Amygdala (tissue), 56 donors: ENCODE measurements at places on chromosomes 13 and 19.

- no peak for DNase-seq
Observed at GRCh38 chr13:106306748-106307277, 228.6 kb downstream of the EFNB2 start.

DNA sequence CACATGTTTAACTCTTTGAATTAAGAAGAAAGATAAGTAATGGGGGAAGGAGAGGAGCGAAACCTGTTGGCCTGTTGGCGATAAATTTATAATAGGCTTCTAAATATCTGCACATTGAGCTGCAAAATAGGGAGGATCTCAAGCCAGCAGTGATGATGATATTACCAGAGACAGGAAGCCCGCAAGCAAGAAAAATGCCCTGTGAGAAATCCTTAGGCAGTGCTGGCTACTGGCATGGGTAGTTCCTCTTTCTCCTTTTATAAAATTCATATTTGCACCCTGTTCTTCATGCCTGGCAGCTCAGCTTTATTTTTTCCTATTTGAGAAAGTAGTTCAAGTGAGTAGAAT lies 858 bp upstream of the USP12 start:
- no peak for DNase-seq

DNA sequence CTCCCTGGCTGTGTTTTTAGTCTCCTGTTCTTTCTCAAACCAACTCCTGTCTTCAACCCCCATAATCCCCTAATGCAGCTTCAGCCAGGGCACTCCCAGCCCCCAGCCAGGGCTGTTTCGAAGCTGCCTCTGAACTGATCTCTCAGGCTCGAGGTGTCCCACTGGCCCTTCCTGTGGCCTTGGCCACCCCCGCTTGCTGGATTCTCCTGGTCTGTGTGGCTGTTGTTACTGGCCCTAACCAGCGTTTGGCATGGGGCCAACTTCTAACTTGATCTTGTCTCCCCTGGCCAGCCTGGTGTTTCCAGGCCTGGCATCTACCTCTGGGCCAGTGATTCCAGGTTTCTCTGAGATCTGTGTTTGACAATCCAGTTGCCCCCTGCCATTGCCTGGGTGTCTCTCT lies 11.0 kb downstream of the XAB2 start:
- DNase-seq, result no peak

DNA sequence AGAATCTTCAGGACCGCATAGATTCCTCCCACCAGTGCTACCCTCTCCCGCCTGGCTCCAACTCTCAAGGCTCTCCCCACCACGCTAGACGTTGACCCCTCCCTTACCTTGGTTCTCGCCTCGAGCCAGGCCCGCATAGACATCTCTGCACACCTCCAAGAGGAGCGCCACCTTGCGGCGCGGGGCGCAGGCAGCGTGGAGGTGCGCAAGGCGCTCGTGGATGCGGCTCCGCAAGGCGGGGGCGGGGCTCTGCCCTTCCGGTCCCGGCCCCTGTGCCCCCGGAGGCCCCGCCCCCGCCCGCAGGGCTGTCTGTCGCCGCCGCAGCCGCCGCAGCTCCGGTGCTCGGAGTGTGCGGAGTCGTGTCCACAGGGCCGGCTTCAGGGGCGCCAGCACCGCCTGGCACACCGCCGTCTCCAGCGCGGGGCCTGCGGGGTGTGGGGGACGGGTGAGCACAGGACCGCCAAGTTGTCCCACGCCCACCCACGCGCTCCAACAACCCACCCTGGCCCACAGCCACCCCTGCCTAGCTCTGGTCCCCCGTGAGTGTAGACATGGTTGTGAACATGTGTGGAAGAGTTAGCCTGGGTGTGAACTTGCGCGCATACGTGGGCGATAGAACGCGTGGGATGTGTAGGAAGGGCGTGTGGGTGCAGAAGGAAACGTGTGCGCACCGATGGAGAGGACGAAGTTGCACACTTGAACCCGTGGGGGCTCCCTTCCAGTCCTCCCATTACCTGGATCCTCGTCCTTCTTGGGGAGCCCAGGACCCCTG lies 8.1 kb downstream of the RINL start:
- DNase-seq, result peak; percentile 7

GRCh38 chr13:30892966-30893365 lies 13.1 kb upstream of the MEDAG start:
- DNase-seq, result no peak

DNA sequence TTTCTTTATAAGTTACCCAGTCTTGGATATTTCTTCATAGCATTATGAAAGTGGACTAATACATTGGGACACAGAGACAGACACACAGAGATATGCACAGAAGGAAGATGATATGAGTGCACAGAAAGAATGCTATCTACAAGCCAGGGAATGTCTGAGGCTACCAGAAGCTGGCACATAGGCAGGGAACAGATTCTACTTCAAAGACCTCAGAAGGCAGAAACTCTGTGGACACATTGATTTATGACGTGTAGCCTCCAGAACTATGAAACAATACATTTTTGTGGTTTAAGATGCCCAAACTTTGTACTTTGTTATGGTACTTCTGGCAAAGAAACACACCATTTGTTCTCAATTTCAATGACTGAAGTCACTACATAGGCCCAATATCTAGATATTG lies 556.7 kb downstream of the PCDH9 start:
- no peak for DNase-seq

DNA sequence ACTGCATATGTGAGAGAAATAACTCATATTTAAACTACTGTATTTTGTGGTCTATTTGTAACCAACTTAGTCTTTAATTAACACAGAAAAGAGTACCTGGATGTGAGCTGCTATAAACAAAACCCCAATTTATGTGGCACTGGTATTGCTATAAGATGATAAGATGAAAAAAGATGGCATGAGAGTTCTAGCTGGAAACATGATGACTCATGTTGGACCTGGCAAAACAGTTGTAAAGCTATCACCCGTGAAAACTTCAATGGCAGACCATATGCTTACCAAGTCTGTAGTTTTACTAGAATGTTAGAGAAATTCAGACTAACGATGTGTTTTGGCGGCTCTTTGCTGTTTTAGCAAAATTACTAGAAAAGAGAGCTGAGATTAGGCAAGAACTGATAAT lies 69.6 kb upstream of the PCDH9 start:
- DNase-seq, result no peak

DNA sequence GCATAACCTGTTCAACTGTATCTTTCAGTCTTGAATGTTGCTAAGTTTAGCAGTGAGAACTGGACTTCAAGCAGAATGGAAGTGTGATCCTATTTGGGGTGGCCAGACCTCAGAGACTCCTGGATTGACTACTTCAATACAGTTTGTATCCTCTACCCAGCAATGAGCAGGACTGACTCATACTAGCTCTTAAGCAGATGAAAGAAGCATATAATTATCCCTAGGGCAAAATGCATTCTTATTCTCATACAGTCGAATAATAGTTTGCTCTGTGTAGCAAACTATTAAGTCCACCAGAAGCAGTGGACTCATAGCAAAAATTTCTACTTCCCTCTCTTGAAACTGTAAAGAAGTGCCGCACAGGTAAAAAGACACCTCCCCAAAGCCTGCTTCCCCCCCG lies 46.4 kb upstream of the FAM216B start:
- DNase-seq, result no peak

DNA sequence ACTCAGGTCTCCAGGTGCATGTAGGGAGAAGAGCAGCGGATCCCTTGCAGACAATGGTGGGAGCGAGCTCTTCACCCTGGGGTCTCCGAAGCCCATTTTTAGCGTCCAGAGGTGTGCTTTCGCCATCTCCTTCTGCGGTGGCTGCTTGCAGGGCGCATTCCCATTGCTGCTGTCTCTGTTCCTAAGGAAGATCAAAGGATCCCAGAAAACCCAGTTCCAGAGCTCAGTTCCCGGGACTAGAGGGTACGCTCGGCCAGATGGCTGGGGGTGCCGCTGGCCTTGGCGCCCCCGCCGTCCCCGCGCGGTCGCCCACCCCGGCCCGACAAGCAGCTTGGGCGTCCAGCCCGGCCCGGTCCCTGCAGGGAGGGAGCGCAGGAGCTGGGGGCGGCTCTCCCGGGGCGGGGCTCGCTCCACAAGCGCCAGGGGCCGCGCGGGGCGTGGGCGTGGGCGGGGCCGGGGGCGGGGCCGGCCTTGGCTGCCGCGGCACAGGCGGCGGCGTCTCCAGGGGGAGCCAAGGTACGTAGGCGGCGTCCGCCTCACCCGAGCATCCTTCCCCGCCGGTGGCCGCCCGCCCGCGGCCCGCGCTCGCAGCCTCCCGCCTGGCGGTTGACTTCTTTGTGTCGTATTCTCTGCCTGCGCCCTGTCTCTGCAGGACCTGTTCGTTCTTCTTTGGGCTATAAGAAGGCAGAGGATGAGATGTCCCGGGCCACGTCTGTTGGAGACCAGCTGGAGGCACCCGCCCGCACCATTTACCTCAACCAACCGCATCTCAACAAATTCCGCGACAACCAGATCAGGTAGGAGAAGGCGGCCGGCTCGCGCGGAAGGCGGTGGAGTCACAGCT lies 96.8 kb downstream of the ATP8A2 start:
- peak; percentile 60 for DNase-seq

DNA sequence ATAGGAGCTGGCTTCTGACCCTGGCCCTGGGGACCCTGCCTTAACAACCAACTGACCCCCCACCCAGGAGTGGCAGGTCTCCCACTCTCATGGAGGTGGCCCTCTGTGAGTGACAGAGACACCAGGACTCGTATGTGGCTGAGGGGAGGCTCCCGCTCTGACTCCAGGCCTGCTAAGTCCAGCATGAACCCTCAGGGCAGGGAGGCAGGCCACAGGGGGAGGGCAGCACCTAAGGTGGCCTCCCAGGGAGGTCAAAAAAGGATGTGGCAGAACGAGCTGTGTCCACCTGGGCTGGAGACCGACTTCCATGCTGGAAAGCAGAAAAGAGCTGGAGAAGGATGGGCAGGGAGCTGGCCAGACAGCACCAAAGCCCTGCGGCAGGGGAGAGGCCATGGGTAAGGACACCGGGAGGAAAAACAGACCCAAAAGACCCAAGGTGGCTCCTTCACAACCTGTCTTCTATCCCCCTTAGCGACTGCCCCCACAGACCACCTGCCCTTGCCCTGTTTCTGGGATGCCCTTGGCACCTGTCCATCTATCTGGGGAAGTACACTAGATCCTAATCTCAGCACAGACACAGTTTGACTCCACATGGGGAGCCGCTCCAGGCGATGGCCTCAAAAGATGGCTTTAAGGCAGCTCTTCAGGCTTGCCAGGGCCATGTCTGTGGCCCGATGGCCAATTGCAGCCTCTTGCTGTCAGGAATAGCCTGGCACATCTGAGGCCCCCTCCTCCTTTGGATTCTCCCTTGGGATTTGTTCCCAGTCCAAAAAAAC lies 10.5 kb upstream of the SLC35E1 start:
- no peak for DNase-seq

DNA sequence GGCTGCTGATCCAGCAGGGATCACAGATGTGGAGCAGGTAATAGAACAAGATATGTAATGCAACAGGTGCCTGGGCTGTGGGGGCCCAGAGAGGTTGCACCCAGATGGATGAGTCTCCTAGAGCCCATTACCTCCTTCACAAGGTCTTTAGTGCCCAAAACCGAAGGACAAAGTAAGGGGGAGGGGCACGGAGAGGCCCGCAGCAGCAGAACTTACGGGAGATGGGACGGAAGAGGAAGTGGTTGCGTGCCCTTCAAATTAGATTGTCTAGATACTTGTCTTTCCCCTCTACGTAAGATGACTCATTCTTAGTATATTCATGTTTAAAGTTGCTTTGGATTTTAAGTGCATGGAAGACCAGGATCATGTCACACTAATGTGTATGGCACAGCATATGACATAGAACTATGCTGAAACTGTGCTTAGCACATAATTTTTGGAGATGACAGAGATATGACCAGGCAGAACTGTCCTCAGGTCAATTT lies 5.7 kb upstream of the MRPS31 start:
- DNase-seq, result no peak

DNA sequence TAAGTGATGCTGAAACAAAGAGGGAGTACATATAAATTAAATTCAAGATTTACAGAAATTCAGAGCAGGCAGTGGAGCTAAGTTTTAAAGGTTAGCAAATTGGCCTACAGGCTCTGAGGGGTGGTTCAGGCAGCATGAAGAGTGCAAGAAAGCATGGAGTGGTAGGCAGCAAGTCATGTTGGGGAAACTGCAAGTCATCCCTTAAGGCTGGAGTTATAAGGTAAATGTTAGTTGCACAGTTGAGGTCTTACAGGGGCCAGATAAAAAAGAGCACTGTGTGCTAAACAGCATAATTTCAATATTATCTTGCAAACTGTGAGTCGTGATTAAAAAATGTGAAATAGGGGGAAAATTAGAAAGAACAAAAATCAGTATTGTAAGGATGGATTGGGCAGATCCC lies 106.2 kb downstream of the VWA8 start:
- no peak for DNase-seq

DNA sequence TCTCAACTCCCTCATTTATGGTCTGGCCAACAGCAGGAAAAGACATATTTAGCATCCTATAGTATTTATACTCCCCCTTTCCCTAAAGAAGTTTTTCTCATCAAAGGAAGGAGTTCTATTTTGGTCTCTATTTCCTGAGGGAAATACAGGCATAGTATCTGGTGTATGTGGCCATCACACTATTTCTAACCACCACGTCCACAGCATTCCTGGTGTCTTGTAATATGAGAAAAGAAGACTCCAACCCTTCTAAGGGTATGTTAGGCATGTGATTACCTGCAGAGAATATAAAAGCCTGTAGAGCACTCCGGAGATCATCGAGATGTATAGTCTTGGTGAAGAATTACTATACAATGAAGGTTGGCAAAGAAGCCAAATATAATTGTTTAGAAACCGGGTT lies 137.4 kb downstream of the VWA8 start:
- DNase-seq, result no peak

GRCh38 chr13:98293570-98294142 lies 116.6 kb upstream of the RNF113B start:
- no peak for DNase-seq

DNA sequence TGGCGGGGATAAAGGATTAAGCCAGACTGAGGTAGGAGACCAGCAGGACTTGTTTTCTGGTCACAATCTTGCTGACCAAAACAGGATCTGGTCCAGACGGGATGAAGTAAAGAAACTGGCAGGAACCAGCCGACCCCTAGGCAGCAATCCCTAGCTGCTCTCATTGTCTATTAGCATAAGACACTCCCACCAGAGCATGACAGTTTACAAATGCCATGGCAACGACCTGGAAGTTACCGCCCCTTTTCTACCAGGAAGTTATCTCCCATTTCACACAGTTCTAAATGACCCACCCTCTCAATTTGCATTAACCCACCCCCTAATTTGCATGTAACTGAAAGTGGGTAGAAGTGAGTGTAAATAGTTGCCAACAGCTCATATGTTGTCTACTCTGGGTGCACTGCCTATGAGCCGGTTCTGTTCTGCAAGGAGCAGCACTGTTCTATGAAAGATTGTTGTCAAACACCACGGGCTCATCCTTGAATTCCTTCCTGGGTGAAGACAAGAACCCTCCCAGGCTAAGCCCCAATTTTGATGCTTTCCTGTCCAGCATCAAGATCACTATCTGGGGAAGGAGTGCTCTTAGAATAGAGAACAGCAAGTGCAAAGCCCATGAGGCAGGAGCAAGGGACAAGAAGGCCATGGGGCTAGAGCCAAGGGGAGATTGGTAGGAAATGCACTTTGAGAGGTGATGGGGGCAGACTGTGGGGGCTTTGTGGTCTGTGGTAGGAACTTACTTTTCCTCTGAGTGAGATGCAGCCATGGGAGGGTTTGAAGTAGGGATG lies 13.9 kb upstream of the FBXO27 start:
- no peak for DNase-seq
